ENCODE measurements at places on chromosomes 1 and 21.
A peak's percentile ranks its signal among the peaks of the same experiment; 100 is the strongest.

DNA sequence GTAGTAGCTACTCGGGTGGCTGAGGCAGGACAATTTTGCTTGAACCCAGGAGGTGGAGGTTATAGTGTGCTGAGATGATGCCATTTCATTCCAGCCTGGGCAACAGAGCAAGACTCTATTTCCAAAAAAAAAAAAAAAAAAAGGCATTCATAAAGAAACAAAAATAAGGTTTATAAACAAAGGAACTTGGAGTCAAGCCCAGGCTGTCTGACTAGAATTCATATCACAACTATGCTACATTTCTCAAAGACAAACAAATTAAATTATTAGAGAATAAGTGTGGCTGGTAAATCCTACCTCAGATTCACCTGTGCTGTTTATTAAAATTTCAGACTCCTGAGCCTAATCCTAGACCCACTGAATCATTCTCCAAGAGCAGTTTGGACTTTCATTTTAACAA is 4.2 kb downstream of the GCLM start:
- DNase-seq, result no peak

GRCh38 chr1:183956559-183957188 is 80.9 kb downstream of the COLGALT2 start:
- DNase-seq, result peak; percentile 93

DNA sequence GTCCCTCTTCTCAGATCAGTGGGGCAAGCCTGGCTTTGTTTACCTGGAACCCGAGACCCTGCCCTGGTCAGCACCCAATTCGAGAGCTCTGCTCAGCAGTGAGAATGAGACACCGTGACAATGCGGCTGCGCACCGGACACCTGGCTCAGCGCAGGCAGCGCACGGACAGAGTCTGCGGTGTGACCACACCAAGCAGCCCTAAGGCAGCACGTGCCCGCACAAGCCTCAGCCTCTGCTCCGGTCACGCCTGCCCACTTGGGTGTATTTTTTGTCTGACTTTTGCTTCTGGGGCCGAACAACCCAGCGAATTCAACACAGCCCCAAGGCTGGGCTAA is 4.7 kb downstream of the KRTAP10-8 start:
- DNase-seq, result peak; percentile 80

GRCh38 chr1:238071061-238071460 is 180.3 kb upstream of the ZP4 start:
- no peak for DNase-seq

- no peak for DNase-seq
Measured at GRCh38 chr1:184162281-184162680, 110.8 kb downstream of the TSEN15 start.

- no peak for DNase-seq
Measured at GRCh38 chr1:24304763-24305162, 14.4 kb upstream of the GRHL3 start.

GRCh38 chr21:18716578-18717138 is 313.1 kb upstream of the TMPRSS15 start:
- DNase-seq, result peak; percentile 19

GRCh38 chr21:32626621-32627196 is 14.5 kb upstream of the CFAP298 start:
- no peak for DNase-seq

DNA sequence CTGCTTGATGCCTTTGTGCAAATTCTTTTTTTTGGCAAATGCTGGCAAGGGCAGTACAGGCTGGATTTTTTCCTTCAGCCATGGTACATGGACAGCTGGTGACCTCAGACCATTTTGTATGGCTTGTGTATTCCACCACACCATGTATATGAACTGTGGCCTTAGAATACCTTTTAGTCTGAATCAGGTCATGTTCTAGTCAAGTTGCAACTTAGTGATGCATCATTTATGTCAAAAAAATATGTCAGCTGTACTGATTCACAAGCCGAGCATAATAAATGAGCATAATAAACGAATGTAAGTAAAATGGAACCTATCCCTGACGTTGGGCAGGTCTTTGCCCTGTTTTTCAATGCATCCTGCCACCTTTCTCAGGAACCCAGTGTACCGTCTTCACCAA is 219.7 kb upstream of the RUNX1 start:
- DNase-seq, result no peak

- DNase-seq, result peak; percentile 12
Measured at GRCh38 chr1:207861442-207862177, 49.3 kb downstream of the CD34 start.

- no peak for DNase-seq
Measured at GRCh38 chr1:226981838-226982237, 41.7 kb downstream of the COQ8A start.

GRCh38 chr1:66732407-66733166 is 19.7 kb upstream of the DYNLT5 start:
- peak; percentile 73 for DNase-seq

- DNase-seq, result no peak
Measured at GRCh38 chr1:165894591-165894990, 67.2 kb downstream of the UCK2 start.

DNA sequence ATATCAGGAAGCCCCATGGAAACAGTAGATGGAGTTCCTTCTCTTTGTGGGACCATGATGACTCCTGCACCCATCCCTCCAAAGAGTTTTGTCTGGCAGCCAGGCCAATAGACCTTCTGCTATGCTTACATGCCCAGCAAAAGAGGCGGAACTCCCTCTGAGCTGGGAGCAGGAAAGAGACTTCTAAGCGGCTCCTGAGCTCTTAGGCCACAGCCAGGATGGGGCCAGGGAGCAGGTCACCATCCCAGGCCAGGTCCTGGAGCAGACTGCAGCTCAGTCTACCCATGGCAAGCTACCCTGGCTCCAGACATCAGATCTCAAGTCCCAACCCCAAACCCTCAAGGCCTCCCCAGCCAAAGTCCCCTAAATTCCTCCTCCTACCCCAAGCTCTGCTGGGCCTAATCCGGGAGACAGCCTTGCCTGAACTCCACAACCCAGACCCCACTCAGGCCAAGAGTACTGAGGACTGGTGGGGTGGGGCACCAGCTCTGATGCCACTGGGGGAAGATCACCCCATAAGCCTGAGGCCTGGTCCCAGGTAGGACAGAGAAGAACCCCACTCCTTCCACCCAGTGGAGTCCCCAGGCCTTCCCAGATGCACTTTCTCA is 387.9 kb downstream of the MATN1 start:
- DNase-seq, result no peak

DNA sequence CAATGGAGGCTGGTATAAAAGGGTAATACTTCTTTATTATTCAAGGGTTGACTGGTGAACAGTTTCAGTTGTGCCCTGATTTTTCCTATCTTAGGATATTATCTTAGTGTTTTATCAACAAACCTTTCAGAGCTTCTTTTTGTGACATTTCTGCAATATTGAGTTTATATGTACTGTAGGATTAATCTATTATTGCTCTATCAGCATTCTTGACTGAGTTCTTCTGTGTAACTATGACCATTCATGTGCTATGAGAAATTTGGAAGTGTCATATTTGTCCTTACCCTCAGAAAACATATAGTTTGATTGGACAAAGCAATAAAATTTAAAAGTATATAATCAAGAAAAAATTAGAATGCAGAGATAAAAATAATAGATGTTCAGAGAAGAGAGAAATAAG is 25.5 kb upstream of the MRPS6 start:
- DNase-seq, result no peak

- no peak for DNase-seq
Measured at GRCh38 chr1:207933205-207933800, 22.4 kb upstream of the CD34 start.

- DNase-seq, result no peak
Measured at GRCh38 chr1:170857955-170858354, 77.4 kb upstream of the MROH9 start.

- DNase-seq, result peak; percentile 31
Measured at GRCh38 chr1:11384170-11384554, 94.8 kb upstream of the DISP3 start.

GRCh38 chr21:40923407-40923806 is 76.4 kb upstream of the DSCAM start:
- no peak for DNase-seq

- DNase-seq, result no peak
Measured at GRCh38 chr1:84918726-84919336, 25.8 kb upstream of the LPAR3 start.

DNA sequence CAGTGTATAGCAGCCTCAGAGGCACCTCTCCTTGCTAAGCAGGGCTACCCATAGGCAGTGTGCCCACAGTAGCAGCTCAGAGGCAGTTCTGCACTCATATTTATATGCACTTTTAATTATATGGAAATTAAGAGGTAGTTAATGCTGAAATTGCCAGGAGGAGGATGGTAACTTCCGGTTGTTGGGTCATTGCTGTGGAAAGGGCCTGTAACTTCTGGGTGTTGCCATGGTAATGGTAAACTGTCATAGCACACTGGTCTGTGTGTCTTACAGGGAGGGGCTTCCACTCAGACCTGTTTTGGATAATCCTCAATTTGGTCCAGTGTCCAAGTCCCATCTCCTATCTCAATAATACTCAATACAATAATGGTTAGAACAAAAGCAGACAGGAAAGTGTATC is 7.6 kb downstream of the CFH start:
- no peak for DNase-seq

- no peak for DNase-seq
Measured at GRCh38 chr1:168640836-168641235, 64.4 kb downstream of the XCL1 start.

DNA sequence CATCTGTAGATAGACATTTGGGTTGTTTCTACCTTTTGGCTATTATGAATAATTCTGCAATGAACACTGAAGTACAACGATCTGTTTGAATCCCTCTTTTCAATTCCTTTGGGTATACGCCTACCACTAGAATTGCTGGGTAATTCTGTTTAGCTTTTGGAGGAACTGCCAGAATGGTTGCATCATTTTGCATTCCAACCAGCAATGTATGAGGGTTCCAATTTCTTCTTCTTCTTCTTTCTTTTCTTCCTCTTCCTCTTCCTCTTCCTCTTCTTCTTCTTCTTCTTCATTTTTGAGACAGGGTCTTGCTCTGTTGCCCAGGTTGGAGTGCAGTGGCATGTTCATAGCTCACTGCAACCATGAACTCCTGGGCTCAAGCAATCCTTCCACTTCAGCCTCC is 13.8 kb upstream of the THEM5 start:
- no peak for DNase-seq

DNA sequence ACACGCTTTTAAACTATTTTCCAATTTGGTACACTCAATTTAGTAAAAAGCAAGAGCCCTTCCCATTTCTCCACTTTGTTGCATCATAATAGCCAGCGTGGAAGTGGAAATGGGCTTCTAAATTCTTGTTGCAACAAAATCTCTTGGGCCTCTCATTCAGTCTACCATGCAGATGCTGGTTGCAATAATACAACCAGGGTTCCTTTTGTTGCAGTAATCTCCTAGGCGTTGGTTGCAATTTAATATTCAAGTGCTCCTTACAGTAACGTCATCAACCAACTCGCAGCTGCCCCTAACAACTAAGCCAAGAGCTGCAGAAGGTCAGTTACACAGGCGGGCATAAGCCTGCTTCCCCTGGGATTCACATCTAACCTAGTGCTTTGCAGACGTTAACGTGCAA is 2.7 kb upstream of the HDGF start:
- DNase-seq, result no peak

DNA sequence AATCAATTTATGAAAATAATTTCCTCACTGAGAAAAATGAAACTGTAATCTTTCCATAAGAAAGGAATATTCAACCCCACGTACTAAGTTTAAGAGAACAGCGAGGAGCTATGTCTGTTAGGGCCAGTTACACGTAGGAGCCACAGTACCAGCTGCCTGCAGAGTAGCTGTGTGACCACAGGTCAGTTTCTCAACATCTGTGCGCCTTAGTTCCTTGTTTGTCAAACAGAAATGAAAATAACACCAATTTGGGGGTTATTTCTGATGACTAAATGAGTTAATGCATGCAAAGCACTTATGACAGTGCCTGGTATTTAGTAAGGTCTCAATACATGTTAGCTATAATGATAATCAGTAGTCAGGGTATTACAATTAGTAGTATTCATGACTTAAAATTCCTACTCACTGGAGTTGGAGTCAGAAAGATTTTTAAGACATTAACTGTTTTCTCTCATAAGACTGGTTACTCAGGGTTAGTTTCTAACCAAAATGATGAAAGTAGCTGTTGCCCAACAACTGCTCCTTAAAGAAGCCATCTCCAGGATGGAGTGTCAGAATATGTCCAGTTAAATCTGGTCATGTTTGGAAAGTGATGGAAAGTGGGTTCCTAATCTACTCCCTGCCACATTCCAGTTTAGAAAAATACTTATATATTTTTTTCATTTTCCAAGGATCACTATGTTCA is 85.8 kb upstream of the ZNF648 start:
- DNase-seq, result peak; percentile 75

DNA sequence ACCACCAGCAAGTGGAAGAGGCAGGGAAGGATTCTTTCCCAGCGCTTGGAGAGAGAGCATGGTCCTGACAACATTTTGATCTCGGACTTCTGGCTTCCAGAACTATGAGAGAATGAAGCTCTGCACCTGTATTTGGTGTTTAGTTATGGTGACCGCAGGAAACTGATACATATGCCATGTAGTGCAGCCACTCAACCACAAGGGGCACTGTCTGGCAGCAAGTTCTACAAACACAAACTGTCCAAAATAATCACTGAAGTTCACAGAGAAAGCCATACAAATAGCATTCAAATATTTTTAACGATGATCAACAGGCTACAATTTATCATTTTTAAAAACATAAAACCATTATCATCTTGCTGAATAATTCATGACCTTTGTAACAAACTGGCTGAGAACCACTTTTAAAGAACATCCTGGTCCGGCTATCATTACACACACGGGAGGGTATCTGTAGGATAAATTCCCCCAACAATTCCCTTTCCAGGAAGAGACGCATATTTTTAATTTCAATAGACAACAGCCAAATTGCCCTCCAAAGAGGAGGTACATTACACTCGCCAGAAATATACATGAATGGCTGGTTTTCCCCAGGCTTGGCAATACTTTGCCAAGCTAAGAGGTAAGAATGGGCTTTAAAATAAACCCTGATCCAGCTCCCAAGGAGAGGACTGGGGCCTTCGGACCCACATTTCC is 9.2 kb upstream of the CBR3 start:
- peak; percentile 78 for DNase-seq

- peak; percentile 61 for DNase-seq
Measured at GRCh38 chr1:2463396-2463795, 12.7 kb upstream of the PLCH2 start.

DNA sequence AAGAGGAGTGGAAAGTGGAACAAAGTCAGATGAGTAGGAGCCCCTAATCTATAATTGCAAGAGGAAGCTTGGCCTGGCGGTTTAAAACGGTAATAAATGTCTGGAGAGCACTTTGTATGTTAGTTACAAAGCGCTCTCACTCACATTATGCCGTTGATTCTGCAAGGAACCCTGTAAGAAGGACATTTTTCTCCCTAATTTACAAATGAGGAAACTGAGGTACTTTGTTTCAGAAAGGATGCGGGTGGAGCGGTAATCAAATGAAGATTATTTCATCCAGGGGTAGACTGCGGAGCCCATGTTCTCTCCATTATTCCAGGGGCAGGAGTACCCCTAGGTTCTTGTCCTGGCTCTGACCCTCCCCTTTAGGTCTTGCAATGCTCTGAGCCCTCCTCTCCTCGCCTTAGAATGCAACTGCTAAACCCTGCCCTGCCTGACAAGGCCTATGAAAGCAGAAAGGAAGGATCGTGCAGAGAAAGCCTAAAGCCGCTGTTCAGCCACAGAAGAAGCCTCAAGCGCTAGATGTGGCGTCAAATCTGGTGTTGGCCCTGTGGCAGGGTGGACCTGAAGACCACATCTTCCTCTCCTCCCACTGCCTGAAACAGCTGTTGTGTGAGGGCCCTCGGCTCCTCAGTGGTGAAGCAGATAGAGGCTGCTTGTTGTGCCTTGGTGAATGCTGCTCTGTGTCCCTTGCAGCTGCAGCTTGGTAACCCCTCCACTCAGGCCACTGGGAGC is 588 bp upstream of the PACC1 start:
- peak; percentile 21 for DNase-seq

Data from RPMI8226 (cell line).